NT2/D1 (cell line): ENCODE measurements at places on chromosomes 1 and 21.

DNA sequence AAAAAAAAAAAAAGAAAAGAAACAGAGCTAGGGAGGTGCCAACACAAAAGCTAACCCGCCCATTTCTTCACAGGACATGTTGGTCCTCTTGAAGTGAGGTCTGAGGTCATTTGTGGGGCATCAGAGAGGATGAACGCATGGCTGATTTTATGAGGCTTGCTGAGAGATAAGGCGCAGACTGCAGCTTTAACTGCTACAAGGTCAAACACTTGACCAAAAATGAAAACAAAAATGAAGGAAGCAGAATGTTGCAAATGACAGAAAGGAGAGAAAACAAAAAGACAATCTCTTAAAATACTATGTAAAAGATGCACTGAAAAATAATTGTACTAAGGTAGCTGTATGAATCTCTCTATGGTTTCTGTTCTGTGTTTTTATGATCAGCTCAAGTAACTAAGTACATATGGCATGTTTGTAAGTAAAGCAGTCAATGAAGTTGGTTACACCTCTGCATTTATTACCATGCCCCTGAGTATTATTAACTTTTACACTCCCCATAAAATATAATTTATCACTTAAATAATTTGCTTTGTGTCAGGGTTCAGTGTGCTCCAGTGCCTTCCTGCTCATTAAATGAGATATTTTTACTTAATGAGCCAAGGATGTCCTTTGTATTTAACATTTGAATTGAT, 249.1 kb upstream of the NR5A2 start:
- DNase-seq = no peak

DNA sequence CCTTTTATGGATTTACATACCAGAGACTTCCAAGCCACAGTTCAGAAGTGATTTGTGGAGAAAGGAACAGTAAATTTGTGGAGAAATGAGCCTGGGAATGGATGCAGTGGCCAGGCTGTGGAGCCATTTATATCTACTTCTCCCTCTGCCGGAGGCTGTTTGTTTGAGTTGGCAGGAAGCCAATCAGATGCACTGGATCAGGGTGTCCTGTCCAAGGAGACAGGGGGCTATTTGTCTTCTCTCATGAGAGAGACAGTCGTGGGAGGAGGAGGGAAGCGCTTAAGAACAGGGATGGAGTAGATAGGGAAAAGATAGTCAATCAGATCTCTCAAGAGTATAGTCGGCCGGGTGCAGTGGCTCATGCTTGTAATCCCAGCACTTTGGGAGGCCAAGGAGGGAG, 2.8 kb upstream of the HAPLN2 start:
- DNase-seq = no peak

- DNase-seq = no peak
Measured at GRCh38 chr21:43717967-43718871, 710 bp upstream of the PDXK start.

DNA sequence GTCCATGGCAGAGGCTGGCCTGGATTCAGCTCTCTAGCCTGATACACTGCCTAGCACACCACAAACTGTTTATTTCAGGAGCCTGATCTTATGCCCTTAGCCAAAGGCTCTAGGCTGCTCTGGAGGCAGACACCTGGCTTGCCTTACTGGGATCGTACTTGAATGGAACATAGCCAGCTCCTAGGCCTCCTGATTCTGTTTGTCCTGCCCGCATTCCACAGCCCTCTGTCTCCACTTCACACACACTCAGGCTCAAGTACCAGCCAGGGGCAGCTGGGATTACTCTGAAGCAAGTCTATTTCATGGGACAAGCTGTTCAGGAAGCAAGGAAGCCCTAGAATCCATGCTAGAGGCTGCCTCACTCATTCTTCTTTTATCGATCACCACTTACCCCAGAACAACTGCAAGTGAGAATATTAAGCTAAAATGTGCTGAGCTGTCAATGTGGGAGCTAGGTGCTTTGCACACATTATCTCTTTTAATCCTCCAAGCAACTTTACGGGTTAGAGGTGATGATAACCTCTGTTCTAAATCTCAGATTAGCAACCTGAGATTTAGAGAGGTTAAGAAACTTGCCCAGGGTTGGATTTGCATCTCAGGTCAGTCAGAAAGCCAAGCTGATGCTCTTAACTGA, 31.1 kb upstream of the CYP4B1 start:
- DNase-seq = no peak

GRCh38 chr21:25791319-25791718, 56.5 kb downstream of the GABPA start:
- no peak for DNase-seq

DNA sequence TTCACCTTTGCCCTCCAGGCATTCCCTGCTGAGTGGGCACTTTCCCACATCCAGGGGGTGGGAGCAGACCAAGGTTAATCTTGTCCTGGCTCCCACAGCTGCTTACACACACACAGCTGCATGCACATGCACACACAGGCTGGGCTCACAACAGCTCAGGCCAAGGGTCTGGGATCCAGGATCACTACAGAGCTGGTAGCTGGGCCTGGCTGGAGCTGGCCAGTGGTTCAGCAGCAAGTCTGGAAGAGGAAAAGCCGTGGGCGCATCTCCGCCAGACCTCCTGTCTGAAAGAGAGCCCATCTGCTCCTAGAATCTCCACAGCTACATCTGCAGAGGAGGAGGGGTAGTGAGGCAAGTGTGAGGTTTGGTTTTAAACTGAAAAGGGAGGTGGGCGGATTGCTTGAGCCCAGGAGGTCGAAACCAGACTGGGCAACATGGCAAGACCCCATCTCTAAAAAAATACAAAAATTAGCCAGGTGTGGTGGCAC, 3.8 kb downstream of the CDK18 start:
- DNase-seq = no peak

GRCh38 chr1:174788981-174789380, 210.8 kb upstream of the CACYBP start:
- DNase-seq = no peak
